ENCODE measurements at places on chromosomes 2 and 18.

DNA sequence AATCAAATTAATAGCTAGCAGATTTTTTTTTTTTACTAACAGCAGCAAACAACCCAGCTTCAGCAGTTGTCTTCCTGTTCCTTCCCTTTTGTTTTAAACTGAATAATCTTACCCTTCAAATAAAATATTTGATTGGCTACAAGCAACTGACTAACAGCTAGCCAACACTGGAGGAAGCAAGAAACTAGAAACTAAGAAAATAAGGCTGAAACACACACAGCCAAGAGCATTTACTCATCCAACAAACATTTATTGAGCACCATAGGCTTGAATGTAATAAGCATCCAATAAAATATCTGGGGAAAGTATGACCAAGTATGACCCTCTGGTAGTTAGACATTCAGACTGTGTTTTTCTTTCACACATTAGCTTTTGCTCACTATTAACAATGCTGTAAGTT, 189.2 kb downstream of the CD226 start:
- no peak for DNase-seq

GRCh38 chr2:187075199-187075635, 226.2 kb upstream of the ZSWIM2 start:
- DNase-seq = no peak

DNA sequence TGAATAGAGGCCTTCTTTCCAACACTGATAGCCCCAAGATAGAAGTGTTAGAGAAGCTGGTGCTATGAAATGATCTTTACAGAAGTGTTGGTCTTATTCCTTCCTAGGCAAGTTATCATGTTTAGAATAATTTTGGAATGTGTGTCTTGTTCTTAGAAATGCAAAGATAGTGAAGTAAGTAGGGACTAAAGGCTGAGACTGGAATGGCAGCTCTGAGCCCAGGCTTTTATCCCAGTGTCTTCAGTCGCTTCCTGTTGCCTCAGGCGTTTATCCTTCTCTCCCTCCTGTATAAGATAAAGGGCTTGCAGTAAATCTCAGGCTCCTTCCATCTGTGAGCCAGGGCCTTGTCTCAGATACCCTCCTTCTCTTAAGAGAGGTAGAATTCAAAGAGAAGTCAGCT, 218.1 kb downstream of the TPGS2 start:
- no peak for DNase-seq

- DNase-seq = no peak
These were observed 38.9 kb upstream of the THOC1 start for GRCh38 chr18:306608-307255.

DNA sequence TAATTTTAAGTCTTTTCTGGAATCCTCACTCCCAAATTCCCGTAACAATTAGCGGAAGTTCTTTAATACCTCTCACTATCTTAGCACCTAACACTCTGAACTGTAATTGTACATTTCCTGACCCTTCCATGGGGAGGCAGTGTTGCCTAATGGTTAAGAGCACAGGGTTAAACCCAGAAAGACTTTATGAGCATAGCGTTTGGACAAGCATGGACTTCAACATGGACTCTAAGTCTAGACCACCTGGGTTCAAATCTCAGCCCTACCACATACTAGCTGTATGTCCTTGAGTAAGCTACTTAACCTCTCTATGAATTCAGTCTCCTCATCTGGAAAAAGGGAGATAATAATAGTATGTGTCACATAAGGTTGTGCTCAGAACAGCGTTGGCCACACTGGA, 13.0 kb downstream of the ANTXR1 start:
- no peak for DNase-seq

DNA sequence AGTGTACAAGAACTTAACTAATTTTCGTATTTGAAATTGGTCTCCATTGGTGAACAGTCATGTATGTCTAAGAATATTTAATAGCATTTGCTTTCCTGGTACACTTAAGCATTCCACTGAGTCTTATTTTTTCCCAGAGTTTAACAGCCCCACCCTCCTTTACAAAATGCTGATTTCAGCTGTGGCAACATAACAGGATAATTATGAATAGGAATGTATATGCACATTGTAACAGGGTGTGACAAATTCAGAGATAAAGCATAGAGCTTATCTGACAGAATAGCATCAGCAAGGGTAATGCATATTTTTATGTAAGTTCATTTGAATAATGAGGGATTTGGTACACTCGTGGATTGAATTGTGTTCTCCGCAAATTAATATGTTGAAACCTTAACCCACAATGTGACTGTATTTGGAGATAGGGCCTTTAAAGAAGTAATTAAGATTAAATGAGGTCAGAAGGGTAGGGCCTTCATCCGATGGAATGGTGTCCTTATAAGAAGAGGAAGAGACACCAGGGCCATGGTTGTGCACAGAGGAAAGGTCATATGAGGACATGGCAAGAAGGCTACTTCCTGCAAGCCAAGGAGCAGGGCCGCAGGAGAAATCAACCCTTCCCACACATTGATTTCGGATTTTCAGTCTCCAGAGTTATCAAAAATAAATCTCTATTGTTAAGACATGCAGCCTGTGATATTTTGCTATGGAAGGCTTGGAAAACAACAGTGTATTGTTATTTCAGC, 439.7 kb upstream of the CDH20 start:
- DNase-seq = no peak

DNA sequence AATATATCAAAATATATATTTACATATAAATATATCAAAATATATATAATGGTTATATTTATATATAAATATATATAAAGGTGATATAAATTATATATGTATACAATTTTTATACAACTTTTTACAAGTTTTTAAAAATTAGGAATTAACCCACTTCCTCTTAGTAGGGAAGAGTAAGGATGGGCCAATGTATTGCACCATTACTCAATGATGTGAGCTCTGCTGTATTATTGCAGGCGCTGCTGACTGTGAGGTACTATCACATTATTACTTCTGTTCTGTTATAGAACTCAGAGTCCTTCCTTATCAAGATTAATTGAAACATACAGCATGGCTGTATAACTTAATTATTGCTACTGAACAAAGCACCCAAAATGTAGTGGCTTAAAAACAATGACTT, 46.0 kb downstream of the CCDC195 start:
- no peak for DNase-seq

DNA sequence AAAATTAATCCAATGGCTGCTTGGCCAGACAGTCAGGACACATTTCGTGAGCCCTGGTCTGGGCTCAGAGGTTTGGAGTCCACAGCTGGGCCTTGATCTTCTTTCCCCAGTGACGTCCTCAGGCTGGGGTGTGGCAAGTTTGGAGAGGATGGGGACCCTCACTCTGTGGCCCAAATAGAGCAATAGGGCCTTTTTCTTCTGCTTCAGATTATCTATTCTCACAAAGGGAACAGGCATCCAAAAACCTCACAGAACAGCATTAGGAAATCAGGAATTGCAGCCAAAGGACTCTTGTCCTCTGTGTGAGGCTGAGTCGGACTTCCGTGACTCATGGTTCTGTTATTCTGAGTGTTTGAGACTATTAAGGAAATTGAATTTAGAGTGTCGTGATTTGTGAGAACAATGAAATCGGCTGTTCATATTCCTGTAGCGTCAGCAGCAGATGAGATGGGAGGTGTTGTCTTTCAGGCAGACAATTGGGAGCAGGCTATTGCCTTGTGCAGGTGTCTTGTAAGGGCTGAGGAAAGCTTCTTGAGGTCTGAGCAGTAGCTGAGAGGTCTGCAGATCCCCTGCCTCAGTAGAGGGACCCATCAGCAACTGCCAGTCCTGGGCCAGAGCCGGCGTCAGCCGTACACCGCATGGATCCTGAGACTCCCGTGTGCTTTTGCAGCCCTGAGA, 113.8 kb downstream of the SH3RF3 start:
- peak; percentile 69 for DNase-seq

GRCh38 chr2:15158532-15158931, 402.6 kb downstream of the NBAS start:
- DNase-seq = no peak

DNA sequence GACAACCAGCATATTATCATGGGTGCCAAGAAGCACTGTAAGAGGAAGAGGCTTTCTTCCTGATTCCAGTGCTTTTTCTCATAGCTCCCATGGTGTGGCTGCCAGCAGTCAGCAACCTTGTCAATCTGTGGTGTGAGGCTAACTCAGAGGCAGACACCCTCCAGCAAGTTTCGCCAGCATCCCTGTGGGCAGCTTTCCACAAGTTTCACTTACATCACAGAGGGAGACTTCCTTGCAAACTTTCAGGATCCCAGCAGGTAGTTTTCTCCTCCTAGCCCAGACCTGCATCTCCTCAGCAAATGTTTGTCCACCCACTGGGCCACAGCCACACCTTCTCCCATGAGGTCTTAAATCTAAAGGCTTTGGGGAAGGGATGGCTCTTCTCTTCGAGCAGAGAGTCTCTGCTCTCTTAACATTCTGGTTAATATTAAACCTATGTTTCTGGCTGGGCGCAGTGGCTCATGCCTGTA, 9.1 kb downstream of the DNAH7 start:
- no peak for DNase-seq

GRCh38 chr2:15802657-15803542, 137.4 kb upstream of the MYCN start:
- no peak for DNase-seq

- DNase-seq = no peak
These were observed 115.3 kb upstream of the NDUFV2 start for GRCh38 chr18:8987241-8987640.

DNA sequence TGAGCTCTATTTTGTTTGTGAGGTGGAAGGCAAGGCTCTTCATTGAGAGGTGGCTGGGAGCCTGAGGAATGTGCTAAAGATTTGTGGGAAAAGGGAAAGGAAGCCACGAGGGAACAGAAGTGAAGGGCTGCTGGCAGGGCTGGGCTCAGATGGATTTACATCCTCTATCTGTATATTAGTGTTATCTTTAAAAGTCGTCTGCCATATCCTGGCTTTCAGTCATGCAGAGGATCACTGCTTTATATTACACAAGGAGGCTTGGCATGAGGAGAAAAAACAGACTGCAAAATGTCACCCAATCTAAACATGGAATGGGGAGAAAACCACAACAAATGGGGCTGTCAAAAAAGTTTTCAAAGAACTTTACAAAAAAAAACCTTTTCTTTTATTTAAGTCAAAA, 434.4 kb downstream of the HRH4 start:
- no peak for DNase-seq

- no peak for DNase-seq
These were observed 1821.8 kb upstream of the PIK3C3 start for GRCh38 chr18:40133253-40133652.

DNA sequence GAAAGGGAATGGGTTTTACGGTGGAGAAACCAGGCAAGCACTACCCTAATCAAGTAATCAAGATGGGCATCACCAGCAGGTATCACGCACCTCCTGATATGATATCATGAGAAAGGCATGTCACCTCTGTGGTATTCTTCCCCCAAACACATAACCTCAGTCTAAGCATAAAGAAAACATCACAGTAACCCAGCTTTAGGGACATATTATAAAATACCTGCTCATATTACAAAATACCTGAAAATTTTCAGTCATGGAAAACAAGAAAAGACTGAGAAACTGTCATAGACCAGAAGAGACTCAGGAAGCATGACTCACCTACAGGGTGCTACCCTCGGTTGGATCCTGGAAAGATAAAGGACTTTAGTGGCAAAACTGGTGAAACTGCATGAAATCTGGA, 30.5 kb downstream of the GCKR start:
- DNase-seq = no peak

DNA sequence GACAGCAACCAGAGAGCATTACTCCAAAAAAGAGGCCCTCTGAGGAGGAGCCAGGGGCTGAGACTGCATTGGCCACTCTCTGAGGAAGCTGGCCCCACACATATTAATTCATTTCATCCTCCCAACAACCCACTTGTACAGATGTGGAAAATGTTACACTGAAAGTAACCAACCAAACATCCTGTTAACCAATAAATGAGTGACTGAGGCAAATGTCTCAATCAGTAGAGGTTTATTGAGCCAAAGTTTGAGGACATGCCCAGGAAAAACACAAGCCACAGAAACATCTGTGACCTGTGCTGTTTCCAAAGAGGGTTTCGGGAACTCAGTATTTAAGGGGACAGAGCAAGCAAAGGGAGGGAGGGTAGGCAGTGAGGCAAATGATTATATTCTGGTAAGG, 53.0 kb downstream of the SKA1 start:
- no peak for DNase-seq

- no peak for DNase-seq
These were observed 1.5 kb downstream of the TET3 start for GRCh38 chr2:73986085-73986681.

DNA sequence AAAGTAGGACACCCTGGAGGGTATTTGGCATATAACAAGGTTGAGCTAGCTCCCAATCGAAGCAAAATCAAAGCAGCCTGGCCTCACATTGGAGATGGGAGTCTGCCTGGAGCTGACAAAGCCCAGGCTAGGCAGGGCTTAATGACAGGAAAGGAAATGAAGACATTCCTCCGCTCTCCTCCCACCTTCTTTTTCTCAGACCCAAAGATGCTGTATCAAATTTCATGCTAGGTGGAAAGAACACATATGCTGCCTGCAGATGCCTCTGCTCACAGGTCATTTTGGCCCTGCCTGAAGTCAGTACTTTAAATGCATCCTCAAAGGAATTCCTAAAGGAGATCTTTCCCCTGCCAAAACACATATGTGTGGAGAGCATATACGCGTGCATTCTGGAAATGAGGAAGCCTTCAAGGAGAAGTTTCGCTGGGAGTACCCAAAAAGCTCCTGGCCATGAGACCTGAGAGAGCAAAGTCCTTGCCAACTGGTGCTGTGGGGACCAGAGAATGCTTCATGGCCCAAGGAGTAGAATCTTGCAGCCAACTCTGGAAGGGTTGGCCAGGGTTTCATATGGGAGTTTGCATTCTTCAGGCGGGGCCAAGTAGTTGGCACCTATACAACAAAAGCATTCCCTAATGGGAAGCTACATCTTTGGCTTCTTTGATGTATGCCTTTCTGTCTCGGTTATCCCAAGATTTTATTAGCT, 88.0 kb downstream of the AQP4 start:
- no peak for DNase-seq

GRCh38 chr2:11651856-11652548, 18.0 kb downstream of the NTSR2 start:
- no peak for DNase-seq

- DNase-seq = no peak
These were observed 19.1 kb downstream of the KLHL14 start for GRCh38 chr18:32753656-32754260.

- DNase-seq = no peak
These were observed 707.0 kb upstream of the ZEB2 start for GRCh38 chr2:145226901-145227300.

DNA sequence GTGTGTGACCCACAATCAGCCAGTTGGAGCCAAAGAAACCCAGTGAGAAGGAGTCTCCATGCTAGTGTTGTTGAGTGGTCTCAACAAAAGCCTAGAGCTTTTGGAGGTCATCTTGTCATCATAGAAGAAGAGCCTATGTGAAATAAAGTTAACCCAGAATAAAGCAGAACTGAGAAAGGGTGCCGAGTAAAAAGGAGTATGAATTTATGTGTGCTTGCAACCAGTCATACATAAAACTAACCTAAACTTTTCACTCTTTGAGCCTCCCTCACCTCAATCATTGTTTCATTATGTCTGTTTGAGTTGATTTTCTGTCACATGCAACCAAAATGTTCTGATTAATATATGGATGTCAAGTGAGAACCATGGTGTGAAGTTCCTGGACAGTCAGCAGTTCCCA, 599.3 kb upstream of the ZEB2 start:
- no peak for DNase-seq

- no peak for DNase-seq
These were observed 7.1 kb upstream of the UPP2 start for GRCh38 chr2:158094487-158095092.

- DNase-seq = no peak
These were observed 58.4 kb downstream of the CTDP1 start for GRCh38 chr18:79738041-79738461.
